ENCODE measurements at places on chromosomes 3 and 15. TPM values are rescaled to one million over a fixed set of nuclear protein-coding genes. Genes with fewer than 3 reads are reported as not detected.

DNA sequence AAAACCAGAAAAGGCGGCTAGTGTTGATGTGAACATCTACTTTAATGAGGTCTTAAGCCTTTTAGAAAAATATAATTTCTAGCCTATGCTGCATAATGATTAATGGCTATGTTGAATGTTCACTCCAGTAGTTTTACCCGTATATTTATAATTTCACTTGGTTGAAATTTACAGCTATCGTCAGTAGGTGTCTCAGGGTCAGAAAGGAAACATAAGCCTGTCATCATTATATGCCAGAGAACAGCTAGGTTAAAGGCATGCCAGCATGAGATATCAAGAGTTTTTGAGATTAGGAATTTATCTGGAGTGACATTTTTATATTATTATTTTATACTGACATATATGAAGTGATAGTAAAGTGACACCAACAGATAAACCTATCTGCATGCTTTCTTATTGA is 904.1 kb downstream of the OTOL1 start:
- DNase-seq, result no peak

GRCh38 chr15:74855857-74856256 is 12.9 kb upstream of the ULK3 start:
- no peak for DNase-seq

GRCh38 chr15:73051391-73051806 is 864 bp upstream of the NEO1 start:
- DNase-seq, result peak; percentile 85

DNA sequence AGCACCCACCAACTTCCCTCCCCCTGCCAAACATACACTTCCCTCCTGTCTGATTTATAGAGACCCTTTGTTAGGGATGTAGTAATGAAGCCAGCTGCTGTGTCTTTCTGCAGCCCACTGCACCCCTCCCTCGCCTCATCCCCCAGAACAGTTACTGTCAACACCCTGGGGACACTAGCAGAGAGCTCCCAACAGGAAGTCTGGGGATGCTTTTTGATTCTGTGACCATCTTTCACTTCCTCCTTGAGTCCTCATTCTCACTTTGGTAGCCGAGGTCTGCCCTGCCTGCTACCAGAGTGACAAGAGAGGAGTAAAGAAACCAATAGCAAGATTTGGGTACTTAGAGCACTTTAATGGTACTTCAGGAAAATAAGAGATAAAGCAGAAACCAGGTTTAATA is 201.6 kb downstream of the SATB1 start:
- no peak for DNase-seq

GRCh38 chr3:128100161-128100560 is 23.5 kb downstream of the RUVBL1 start:
- DNase-seq, result no peak

DNA sequence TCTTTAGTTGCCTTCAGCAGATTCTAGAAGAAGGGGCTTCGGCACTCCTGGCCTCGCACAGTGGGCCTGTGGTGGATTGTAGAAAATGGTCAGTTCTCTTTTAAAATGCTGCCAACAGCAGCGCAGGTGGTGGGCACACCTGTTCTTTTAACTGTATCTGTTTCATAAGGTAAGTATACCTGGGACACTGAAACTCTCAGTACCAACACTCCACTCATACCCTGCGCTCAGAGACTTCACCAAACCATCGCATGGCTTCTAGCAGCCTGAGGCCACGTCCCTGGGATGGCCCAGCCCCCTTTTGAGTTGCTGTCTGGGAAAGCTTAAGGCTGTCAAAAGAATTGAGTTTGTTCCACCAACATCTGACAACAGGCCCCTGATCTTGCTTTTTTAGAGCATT is 56.7 kb upstream of the MCF2L2 start:
- DNase-seq, result peak; percentile 36

DNA sequence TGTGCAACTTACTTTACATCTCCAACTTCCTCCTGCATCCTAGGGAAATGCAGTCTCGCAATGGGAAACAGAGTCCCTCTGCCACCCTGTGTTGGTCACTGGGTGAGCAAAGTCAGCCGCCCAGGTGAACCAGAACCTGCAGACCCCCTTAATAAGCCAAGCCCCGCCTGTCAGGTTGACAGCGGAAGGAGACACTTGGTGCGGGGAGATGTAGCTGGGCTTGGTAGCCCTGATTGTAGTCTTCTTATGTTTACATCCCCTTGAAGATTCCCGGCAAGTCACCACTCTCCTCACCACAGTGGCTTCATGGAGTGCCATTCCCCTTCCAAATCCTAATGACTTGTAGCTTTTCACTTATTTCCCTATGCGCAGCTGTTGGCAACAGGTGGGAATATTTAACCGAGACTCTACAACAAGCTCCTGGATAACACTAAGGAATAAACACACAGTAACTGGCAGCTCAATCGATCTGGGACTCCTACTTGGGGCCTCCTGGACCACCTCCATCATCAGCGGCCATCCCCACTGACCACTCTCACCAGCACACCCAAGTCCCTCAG is 17.7 kb upstream of the CLSTN2 start:
- DNase-seq, result no peak

- DNase-seq, result no peak
Measured at GRCh38 chr15:41416128-41416741, 660 bp upstream of the RTF1 start.

DNA sequence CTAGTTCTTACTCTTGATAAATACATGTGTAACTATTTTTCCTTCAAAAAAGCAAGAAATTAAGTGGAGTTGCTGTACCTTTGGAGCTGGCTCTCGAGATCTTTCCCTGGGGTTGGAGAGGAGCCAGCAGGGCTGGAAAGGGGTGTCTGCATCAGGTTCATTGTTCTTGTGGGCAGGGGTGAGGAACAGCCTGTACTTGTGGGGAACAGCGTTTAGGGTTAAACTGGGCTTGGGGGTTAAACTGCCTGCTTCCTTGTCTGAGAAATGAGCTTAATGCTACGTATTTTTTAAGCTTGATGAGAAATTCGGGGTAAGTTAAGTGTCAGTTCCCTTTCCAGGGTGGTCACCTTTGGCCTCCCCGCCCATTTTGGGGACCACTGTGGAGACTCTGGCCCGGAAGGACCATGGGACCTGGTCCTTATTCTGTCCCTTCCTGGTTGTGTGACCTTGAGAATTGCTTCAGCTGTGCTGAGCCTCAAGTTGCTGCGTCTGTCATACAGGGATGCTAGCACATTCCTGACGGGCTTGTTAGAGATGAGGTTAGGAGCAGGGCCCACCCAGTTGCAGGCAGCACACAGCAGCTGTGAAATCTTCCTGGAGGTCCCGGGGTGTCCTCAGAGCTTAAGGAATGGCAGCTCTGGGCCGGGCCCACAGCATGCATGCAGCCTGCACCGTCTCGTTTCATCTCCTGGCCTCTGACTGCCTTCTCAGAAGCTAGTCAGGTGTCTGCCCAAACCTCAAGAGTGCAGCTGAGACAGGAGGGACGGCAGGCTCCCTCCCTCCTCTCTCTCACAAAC is 11.6 kb downstream of the H1-8 start:
- no peak for DNase-seq

DNA sequence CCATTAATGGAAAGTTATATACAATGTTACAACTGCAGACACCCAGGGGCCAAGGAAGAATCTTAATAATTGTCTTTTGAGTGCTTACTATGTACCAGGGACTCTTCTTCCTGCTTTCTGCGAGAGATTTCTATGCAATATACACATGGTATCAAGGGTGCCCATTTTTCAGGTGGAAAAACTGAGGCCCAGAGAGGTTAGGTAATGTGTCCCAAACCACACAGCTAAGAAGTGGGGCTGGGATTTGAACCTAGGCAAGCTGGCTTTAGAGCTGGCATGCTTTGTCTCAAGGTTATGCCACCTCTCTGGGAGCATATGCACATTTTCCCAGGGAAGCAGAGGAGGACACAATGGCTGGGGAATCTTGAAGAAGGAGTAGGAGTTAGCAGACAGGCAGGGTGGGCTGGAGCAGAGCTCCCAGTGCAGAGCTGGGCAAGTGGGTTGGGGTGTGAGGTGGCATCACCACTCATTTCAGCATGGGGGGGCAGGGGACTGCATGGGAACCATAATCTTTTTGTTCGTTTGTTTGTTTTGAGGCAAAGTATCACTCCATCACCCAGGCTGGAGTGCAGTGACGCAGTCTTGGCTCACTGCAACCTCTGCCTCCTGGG is 339.8 kb upstream of the LRRFIP2 start:
- DNase-seq, result no peak

- peak; percentile 84 for DNase-seq
Measured at GRCh38 chr3:67648229-67648628, 6.2 kb downstream of the SUCLG2 start.

DNA sequence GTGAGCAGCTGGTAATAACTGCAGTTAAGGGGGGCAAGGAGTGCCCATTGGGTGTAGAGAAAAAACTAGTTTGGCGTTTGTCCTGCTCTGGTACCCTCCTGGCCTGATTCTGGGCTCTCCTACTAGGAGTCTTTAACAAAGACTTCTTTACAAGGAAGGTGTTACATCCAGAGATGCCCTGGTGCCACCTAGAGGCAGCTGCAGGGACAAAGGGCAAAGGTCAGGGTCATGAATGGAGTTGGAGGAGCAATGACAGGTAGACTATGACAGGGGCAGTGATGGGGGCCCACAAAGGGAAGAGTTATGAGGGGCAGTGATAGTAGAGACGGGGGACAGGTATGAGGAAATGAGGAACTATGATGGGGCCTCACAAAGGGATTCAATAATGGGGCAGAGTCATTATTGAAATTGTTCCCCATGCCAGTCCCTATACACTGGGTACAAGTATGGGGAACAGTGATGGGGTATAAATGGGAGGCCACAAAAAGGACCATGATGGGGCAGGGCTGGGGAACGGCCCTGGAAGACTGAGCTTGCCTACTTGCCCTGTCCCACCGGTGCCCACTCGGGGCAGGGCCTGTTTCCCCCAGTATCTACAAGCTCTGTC is 7.9 kb downstream of the CCDC71 start:
- peak; percentile 66 for DNase-seq

DNA sequence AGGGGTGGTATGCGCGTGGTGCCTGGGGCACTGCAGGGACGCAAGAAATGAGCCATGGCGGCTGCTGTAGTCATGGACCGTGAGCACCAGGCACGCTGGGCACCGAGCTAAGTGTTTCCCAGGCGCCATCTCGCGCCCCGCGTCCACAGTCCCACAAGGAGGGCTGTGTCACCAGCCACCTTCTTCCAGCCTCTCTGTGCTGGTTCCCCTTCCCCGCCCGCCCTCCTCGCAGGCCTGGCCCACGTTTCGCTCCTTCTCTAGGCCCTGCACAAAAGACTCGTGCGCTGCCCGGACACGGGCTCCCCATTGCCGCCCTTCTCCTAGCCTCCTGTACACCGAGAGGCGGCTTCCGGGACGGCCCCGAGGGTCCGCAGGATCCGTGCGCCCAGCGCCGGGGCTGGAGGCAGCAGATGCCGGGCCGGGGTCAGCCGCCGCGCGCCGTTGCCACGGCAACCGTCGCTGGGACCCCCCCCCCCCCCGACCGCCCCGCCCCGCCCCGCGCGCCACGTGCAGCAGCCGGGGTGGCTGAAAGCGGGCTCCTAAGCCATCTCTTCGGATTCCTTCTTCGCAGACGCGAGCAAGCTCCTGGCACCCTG is 113.4 kb downstream of the SRGAP3 start:
- DNase-seq, result no peak

- DNase-seq, result no peak
Measured at GRCh38 chr15:83077491-83078230, 10.6 kb upstream of the BTBD1 start.

- DNase-seq, result no peak
Measured at GRCh38 chr15:65233696-65234095, 22.4 kb upstream of the CILP start.

- no peak for DNase-seq
Measured at GRCh38 chr15:59180945-59181600, 25.6 kb upstream of the LDHAL6B start.

DNA sequence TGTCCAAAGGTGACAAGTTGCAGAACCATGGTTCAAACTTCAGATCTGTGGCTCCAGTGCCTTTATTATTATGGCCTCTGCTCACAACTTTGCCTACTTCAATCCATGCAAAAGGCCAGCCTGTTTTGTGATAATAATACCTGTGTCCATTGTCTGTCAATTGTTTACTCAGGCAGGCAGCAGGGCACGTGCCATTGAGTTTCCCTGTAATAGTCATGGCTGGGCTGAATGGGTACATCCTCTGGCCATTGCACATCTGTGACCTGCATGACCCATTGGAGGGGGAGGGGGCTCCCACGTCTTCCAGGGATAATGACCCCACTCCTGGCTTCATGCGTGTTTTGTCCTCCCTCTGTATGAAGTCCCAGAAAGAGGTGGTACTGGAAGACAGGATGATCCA is 215.4 kb downstream of the SSR3 start:
- no peak for DNase-seq

DNA sequence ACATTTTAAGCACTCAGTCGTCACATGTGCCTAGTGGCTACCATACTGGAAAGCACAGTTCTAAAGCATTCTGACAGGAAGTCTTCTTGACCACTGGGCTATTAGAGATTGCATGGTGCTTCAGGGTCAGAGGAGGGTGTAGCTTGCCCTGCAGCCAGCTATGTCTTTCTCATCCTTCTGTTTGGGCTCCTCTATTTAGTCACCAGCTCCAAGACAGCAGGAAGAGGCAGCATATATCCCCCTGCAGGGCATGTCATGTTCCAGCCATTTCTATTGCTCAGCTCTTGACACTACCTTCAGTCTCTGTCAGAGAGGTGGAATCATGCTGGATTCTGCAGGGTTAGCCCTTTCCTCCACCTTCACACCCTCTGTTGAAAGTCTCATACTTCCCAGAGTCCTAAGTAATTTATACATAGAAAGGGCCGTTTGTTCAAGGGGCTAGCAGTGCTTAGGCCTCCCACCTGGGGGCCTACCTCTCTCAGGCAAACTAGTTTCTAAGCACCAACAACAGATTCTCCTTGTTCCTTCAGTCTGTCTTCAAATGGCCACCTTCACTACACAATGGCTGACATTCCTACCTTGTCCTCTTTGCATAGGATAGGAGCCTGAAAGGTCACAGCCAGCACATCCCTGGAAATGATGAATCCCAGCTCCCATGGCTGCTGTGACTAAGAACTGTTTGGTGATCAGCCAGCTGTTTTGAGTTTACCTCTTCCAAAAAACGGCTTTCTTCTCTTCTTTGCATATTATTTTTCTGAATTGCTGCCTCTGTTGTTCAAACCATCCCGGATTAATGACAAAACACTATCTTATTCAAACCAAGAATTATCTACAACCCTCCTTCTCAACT is 115.7 kb upstream of the BFSP2 start:
- DNase-seq, result no peak

CMTM7 gene
- total RNA-seq, result 3.6 TPM

KY gene
- total RNA-seq, result not detected

ASB14 gene
- total RNA-seq, result not detected

APPL1 gene
- total RNA-seq, result 12.2 TPM

TRPM1 gene
- 0.10 TPM for total RNA-seq

GABRG3 gene
- 0.03 TPM for total RNA-seq

PLSCR4 gene
- total RNA-seq, result 27.6 TPM

TUSC7 gene
- not detected for total RNA-seq

SMCO1 gene
- total RNA-seq, result not detected

SEMA6D gene
- total RNA-seq, result 2.7 TPM
